NAMALWA (cell line): ENCODE measurements at places on chromosomes 13 and 19.

DNA sequence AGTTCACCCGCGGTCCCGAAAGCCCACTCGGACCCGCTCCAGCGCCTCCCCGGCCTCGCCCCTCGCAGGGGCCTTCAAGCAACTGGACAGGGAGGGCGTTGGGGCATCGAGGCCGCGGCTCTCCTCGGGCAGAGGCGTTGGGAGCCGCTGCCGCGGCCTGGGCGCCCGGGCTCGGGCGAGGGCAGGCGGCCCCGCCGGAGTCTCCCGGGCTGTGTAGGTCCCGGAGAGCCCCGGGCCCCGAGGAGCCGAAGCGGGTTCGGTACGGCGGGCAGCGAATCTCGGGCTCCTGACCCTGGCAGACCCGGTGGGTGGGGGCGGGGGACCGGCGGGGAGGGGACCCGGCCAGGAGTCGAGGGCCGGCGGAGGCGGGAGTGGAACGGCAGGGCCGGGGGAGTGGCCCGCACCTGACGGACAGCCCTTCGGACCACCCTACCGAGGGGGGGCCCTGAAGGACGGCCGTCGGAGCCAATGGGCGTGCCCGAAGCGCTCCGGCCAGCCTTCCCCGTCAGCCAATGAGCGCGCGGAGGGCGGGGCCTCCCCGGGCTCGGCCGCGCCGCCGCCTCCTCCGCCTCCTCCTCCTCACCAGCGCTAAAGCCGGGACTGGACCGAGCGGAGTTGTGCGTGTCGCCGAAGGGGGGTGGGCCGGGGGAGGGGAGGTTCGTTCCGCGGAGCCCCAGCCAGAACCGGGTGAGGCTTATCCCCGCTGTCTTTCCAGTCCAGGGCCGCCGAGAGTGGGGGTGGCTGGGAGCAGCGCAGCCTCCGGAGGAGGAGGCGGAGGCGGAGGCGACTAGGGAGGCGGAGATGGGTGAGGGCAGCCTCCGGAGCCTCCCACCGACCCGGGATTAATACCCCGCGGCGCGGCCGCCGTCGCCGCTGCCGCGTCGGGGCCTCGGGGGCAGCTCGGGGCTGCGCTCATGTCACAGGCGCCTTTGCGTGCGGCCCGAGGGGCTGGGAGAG, at the start of gene ZMYM2:
ZMYM2 (plus strand) TSS at position 573 of the 957 bp plus-strand sequence. CDS start 34,346 bp downstream, outside the sequence.
- DNase-seq: peak; percentile 95

DNA sequence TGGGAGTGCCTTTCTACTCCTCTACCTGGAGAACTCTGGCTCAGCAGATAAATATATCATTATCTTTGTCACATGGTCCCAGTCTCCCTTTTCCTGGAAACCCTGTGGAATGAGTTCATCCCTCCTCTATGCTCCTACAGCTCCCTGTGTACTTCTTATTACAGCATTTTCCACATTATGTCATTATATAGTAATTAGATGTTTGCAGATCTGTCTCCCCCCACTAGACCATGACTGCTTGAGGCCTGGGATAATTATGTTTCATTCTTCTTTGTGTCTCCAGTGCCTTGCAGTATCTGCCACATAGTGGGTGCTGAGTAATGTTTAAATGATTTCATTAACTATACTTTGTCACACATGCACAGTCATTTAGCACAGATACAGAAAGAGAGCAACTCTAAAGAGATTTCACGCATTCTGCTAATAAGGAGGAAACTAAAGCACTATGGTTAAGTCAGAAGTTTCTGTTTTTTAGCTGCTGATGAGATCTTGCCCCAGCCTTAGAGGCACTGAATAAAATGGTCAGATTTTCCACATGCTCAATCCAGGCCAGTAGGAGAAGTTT, 66.1 kb upstream of the DIAPH3 start:
- DNase-seq: no peak

- no peak for DNase-seq
Measured at GRCh38 chr19:35577918-35578317, 8.1 kb upstream of the PMIS2 start.

- DNase-seq: no peak
Measured at GRCh38 chr13:106344342-106344741, 191.1 kb downstream of the EFNB2 start.

DNA sequence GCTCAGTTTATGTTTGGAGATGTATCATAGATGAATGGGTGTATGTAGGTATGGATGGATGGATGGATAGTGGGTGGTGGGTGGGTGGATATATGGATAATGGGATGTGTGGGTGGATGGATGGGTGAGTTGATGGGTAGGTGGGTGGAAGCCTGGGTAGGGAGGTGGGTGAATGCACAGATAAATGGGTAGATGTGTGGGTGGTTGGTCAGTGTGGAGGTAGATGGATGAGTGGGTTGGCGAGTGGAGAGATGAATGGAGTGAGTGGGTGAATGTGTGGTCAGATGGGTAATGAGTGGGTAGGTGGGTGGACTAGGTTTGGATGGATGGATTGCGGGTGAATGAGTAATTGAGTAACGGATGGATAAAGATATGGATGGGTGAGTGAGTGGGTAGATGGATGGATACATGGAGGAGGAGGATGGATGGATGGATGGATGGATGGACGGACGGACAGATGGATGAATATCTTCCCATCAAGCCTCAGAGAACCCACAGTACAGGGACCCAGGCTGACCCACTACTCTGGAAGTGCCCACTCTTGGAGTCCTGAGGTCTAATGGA, 13.4 kb downstream of the MEIS3 start:
- no peak for DNase-seq
